ENCODE measurements at places on chromosomes 3 and 15. TPM values are rescaled to one million over a fixed set of nuclear protein-coding genes. Genes with fewer than 3 reads are reported as not detected.

DNA sequence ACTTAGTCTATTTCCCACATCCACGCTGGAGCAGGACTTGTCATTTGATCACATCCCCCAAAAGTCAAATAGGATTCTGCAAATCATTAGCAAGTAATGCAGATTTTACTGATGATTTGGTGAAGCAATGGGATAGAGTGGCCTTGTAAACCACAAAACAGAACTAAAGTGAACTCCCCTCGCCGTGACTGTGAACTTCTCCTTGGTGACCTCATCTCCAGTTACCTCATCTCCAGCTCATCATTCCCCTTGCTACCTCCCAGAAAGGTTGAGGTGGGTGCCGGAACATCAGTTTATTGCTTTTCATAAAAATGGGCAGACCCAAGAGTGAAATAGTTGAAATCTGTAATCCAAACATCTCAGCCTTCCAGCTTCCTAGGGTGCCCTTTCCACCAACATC lies 36.7 kb upstream of the ADPGK start:
- H3K27me3 ChIP-seq: peaks cover 20% of the 10 kb centered on the region
- no peak for DNase-seq
- no peaks in the 10 kb centered on the region for H3K4me1 ChIP-seq
- no peak overlapping the region for H3K4me3 ChIP-seq

DNA sequence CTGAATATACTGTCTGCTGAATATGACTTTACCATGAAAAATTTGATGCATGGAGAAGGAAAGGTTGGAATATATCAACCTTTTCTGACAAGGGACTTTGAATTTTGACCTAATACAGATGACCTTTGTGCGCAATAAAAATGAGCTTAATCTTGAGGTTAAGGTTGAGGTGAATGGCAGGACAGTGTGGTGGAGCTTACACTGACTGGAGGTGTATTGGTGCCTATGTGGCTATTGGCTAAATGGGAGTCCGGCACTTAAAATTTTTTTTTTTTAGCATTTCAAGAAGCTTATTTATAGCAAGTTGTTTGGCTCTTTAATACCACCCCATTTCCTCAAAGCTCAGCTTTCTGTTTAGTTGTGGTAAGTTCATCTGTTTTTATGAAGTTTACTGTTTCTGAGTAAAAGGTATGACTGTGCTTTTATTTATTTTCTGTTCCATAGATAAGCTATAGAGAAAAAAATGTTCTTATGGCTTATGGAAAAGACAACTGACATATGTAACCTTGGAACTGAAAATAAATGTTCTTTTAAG lies 15.2 kb downstream of the CDIN1 start:
- peaks cover 18% of the 10 kb centered on the region for H3K4me1 ChIP-seq
- H3K4me3 ChIP-seq: no peak overlapping the region
- peaks cover 2% of the 10 kb centered on the region for H3K36me3 ChIP-seq

GRCh38 chr3:117398141-117398899 lies 688.7 kb downstream of the TUSC7 start:
- H3K27ac ChIP-seq: no peak overlapping the region
- no peaks in the 10 kb centered on the region for H3K27me3 ChIP-seq
- no peaks in the 10 kb centered on the region for H3K4me1 ChIP-seq
- DNase-seq: no peak
- no peak overlapping the region for H3K4me3 ChIP-seq

GRCh38 chr3:66452303-66453011 lies 48.4 kb downstream of the LRIG1 start:
- H3K27ac ChIP-seq: no peak overlapping the region
- no peak overlapping the region for H3K4me3 ChIP-seq
- H3K4me1 ChIP-seq: peaks cover 10% of the 10 kb centered on the region
- no peaks in the 10 kb centered on the region for H3K27me3 ChIP-seq
- no peak for DNase-seq

DNA sequence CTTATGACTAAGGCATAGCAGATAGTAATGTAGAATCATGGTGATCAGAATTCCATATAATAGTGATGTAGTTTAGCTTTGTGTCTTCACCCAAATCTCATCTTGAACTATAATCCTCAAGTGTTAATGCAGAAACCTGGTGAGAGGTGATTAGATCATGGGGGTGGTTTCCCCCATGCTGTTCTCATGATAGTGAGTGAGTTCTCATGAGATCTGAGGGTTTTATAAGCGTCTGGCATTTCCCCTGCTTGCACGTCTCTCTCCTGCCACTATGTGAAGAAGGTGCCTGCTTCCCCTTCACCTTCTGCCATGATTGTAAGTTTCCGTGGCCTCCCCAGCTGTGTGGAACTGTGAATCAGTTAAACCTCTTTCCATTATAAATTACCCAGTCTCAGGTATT lies 138.7 kb upstream of the CBLB start:
- no peak for DNase-seq
- no peaks in the 10 kb centered on the region for H3K27me3 ChIP-seq
- H3K27ac ChIP-seq: no peak overlapping the region
- no peak overlapping the region for H3K4me3 ChIP-seq
- H3K36me3 ChIP-seq: peaks cover 14% of the 10 kb centered on the region

DNA sequence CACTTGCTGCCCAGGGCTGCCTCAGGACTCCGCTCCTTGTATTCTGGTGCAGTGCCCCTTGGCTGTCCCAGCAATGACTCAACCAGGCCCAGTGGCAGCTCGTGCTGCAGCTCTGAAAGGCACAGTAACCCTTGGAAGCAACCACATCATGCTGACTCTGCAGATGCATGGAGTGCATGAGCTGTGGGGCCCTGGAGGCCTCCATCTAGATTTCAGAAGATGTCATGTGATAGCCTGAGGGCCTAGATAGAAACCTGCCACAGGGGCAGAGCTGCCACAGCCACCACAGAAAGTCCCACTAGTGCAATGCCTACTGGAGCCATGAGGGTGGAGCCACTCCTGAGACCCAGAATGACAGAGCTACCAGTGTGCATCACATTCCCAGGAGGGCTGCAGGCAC lies 117.1 kb upstream of the SMAD3 start:
- H3K36me3 ChIP-seq: no peaks in the 10 kb centered on the region
- no peak overlapping the region for H3K4me3 ChIP-seq
- DNase-seq: no peak
- peaks cover 4% of the 10 kb centered on the region for H3K4me1 ChIP-seq
- no peak overlapping the region for H3K27ac ChIP-seq
- peaks cover 17% of the 10 kb centered on the region for H3K27me3 ChIP-seq

DNA sequence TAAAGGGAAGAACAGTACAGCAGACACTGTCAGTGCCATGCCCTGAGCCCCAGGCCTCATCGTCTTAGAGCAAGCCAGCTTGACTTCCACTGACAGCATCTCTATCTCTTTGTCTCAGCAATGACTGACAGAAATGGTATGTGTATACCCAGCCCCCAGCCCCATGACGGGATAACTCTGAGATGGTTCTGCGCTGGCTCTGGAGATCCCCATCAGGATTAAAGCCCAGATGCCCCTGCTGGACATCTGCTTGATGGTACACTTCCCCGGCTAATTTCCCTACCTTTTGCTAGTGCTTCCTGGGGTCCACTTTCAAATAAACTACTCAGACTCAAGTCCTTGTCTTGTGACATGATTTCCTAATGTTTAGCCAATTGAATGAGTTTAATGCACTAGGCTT lies 7.6 kb downstream of the NMNAT3 start:
- no peaks in the 10 kb centered on the region for H3K36me3 ChIP-seq
- no peaks in the 10 kb centered on the region for H3K27me3 ChIP-seq
- no peak overlapping the region for H3K4me3 ChIP-seq
- H3K27ac ChIP-seq: no peak overlapping the region

DNA sequence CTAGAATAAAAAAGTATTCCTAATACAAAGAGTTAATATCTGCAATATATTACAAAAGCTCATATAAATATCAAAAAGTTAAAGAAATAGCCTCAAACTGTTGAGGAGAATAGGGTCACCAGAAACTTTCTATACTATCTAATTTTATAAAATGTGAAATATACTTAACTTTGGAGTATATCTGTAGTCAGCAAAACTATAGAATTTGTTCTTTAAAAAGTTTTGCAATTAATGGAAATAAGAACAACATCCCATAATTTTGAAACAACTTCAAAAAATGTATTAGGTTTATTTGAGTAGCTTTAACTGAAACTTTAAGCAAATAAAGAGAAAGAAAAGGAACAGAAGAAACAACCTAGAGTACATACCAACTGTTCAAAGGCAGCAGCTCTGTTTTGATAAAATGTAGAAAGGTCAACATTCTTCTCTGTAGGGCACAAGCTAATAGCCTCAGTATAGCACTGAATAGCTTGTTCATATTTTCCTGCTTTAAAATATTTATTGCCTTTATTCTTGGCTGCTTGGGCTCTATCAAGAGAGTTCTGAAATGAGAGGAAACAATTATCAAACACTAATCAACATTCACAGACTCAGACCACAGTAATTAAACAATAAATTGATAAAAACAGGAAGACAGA lies 14.3 kb downstream of the TOMM70 start:
- peaks cover 6% of the 10 kb centered on the region for H3K4me1 ChIP-seq
- no peaks in the 10 kb centered on the region for H3K27me3 ChIP-seq
- H3K27ac ChIP-seq: no peak overlapping the region
- DNase-seq: no peak
- no peak overlapping the region for H3K4me3 ChIP-seq

GRCh38 chr3:183498634-183499033 lies 56.9 kb downstream of the KLHL6 start:
- DNase-seq: no peak
- H3K4me3 ChIP-seq: no peak overlapping the region
- H3K27ac ChIP-seq: no peak overlapping the region
- peaks cover 1% of the 10 kb centered on the region for H3K4me1 ChIP-seq

GRCh38 chr15:89143503-89144162 lies 55.4 kb downstream of the ABHD2 start:
- no peak overlapping the region for H3K4me3 ChIP-seq
- H3K4me1 ChIP-seq: peaks cover 32% of the 10 kb centered on the region
- H3K27me3 ChIP-seq: no peaks in the 10 kb centered on the region
- no peak for DNase-seq
- H3K27ac ChIP-seq: no peak overlapping the region

- no peaks in the 10 kb centered on the region for H3K36me3 ChIP-seq
- no peak for DNase-seq
- H3K4me3 ChIP-seq: no peak overlapping the region
Observed at GRCh38 chr3:112818289-112818688, 28.4 kb downstream of the CD200R1L start.

DNA sequence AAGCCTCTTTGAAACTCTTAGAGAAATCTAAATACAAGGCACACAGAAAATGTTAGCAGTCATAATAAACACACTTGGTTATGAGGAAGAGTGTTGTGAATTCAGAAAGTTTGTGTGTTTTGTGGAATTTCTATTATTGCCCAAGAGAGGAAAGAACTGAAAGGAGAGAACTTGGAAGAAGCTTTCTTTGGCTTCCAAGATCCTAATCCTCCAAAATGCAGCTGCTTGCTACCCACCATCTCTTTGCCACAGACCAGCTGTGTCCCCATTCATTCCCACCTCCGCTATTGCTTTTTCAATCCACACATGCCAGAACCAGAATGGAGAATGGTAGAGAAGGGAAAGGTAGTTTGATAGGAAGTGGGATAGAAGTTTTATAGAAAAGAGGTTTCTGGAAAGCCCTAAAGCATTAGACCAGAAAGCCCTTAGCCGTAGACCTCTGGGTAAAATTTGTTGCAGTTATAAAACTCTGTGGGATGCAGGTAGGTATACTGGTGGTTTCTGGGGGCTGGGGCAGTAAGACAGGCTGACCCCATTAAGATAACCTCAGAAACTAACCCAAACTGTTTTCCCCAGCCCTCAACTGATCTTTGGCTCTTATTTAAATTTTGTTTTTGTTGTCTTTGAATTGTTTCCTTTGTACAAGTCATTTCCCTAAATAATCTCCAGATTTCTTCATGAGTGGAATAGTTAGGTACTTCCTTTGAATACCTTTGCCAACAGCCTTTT lies 108.5 kb downstream of the FILIP1L start:
- H3K36me3 ChIP-seq: peaks cover under 1% of the 10 kb centered on the region
- no peak for DNase-seq
- no peak overlapping the region for H3K4me3 ChIP-seq

- no peak for DNase-seq
- peaks cover 35% of the 10 kb centered on the region for H3K36me3 ChIP-seq
- no peak overlapping the region for H3K27ac ChIP-seq
Observed at GRCh38 chr15:89115547-89115946, 27.3 kb downstream of the ABHD2 start.

DNA sequence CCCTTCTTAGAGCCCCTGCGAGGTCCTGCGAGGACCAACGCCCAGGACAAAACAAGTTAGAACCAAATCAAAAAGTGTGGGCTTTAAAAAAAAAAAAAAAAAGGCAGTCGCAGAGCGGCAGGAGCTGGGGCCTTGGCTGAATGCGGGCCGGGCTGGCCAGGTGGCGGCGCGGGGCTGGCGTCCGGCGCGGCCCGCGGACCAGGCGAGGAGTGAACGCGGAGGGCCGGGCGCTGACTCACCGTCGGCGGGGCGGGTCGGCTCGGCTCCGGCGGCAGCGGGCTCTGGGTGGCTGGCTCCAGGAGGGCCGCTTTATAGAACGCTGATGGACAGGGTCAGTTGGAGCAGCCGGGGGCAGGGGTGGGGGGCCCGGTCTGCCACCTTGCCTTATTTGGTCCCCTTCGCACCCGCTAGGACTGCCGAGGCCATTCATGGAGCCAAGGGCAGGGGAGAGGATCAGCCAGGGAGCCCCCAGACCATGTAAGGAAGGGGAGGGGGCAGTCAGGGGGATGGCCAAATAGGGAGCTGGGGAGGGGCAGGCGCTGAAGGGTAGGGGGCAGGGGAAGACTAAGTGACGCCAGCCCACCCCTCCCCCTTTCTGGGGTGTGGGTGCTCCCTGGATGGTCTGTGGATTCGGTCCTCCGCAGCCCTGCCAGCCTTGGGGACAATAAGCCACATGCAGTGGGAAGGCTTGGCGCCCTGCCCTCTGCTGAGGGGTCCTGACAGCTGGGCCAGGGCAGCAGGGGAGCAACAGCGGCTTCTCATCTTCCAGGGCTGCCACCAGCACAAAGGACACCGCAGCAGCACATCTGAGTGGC lies at the start of gene ACTC1:
TSS of gene ACTC1 (minus strand) at position 283 of the 815 bp plus-strand sequence. CDS start 741 bp downstream, outside the sequence.
- DNase-seq: no peak
- peaks cover 42% of the 10 kb centered on the region for H3K27me3 ChIP-seq
- no peak within 1 kb of the TSS for H3K4me3 ChIP-seq
- H3K4me1 ChIP-seq: no peaks in the 10 kb centered on the region
- no peak within 1 kb of the TSS for H3K27ac ChIP-seq

The LRIG1 gene
- 14.7 TPM for total RNA-seq

The TERB2 gene
- not detected for total RNA-seq

The DPPA2 gene
- total RNA-seq: not detected

The HEXA gene
- 80.9 TPM for total RNA-seq

The POLQ gene
- total RNA-seq: 35.5 TPM
